Smooth muscle cell of the coronary artery (primary cell): ENCODE measurements at places on chromosomes 1 and 21. TPM values are rescaled to one million over a fixed set of nuclear protein-coding genes. Genes with fewer than 3 reads are reported as not detected.

Gene SLC45A1
- total RNA-seq, result 0.30 and 2.1 TPM in 2 replicates

Gene C1orf94
- not detected in 2 replicates for total RNA-seq

Gene SPRR3
- not detected in 2 replicates for total RNA-seq

Gene ANGPTL1
- total RNA-seq, result 2.8 and 5.6 TPM in 2 replicates

Gene A3GALT2
- total RNA-seq, result not detected in 2 replicates

Gene TCHH
- total RNA-seq, result 0.08 and 0.12 TPM in 2 replicates

Gene LORICRIN
- total RNA-seq, result not detected in 2 replicates
